ENCODE measurements at places on chromosomes 3 and 15.
A peak's percentile ranks its signal among the peaks of the same experiment; 100 is the strongest.

DNA sequence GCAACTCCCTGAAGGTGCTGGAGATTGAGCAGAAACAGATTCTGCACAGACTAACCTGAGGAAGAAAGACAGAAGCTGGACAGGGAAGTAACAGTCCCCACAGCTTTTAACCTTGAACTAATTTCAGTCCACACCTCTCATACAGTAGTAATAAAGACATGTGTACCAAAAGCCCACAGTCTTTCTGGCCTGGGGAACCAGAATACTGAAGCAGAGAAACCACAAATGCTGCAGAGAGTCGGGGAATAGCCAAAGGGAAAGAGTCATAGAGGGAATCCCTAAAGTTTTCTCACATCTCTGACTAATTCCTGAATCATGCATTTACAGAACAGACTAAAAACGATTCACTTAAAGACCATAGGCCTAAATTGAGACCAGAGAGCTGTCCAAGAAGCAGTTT lies 503.4 kb upstream of the NECTIN3 start:
- peak; percentile 94 for DNase-seq

- peak; percentile 69 for DNase-seq
Measured at GRCh38 chr3:156633335-156633734, 41.1 kb upstream of the TIPARP start.

- no peak for DNase-seq
Measured at GRCh38 chr3:72163809-72164634, 379.1 kb upstream of the PROK2 start.

DNA sequence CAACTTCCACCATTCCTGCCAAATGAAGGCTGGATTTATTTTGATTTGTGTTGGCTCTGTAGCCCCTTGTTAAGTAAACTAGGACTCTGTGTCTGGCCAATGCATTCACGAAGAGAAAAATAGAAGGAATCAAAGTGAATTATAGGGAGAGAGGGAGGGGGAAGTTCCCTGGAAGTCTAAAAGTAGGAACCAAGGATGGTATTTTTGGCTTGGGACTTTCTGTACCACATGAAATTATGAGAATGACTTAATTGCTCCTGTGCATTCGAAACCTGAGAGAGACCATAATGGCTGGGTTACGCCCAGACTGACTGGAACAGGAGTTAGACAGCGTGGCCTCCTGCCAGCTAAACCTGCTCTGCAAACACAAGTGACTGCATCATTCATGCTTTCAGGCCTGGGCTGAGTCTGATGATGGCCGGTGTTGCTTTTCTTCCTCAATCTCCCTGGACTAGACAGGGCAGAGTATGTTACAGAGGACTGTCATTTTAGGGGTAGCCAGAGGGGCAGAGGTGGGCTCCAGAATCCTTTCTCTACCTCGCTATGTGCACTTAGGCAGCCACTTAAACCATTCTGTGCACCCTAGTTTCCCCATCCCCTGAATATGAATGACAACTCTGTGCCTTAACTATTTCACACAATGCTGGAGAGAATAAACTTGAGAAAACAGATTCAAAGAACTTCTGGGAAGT lies 58.9 kb downstream of the MYO1E start:
- peak; percentile 73 for DNase-seq

- no peak for DNase-seq
Measured at GRCh38 chr3:18438586-18438985, 13.4 kb upstream of the SATB1 start.

DNA sequence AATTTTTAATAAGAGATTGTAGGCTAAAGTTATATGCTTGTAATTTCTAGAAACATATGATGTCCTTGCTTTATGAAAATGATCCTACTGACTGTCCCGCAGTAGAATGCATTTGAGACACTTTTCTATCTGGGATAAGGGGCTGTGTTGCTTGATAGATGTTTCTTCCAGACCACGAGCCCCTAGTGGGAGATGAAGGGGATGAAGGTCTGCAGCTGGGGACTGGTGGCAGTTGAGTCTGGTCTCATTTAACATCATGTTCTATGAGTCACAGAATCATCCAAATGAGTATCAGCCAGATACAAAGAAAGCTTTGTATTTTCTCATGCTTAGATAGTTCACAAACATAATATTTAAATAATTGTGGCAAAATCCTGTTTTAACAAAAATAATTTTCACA lies 84.3 kb upstream of the PRTG start:
- DNase-seq = no peak

DNA sequence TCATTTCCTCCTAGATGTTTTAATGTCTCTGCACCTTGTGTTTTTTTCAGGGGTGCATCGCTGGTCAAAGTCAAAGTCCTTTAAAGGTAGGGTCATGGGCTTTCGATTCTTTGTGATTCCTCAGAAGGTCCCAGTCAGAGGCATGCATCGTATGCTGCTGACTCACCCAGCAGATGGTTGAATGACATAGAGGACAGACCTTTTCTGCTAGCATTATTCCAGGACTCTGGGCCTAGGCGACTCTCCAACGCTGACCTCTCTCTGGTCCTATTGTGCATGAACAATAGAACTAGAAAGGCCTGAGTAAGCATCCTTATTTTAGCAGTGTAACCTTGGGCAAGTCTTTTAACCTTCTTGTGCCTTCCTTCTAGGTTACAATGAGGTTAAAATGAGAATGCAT lies 75.9 kb downstream of the DGKG start:
- peak; percentile 30 for DNase-seq

- peak; percentile 30 for DNase-seq
Measured at GRCh38 chr3:36380221-36381031, at the start of gene STAC. TSS of gene STAC (plus strand) at chr3:36380504. CDS start at chr3:36380644, 140 bp downstream.

DNA sequence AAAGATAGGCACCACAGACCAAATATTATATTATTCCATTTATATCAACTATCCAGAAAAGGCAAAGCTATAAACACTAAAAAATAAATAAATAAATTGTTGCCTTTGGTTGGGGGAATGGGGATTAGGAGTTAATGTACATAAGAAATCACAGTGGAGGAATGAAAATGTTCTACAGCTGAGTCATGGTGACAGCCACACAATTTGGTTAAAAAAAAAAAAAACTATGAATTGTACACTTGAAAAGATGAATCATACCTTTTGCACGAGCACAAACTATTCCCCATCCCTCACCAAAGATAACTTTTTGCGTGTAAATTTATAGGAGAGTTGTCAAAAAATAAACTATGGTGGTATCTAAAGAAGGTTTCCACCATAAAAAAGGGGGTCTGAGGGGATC lies 103.2 kb downstream of the TBC1D5 start:
- DNase-seq = peak; percentile 79

- no peak for DNase-seq
Measured at GRCh38 chr3:34073961-34074360, 275.5 kb downstream of the PDCD6IP start.

DNA sequence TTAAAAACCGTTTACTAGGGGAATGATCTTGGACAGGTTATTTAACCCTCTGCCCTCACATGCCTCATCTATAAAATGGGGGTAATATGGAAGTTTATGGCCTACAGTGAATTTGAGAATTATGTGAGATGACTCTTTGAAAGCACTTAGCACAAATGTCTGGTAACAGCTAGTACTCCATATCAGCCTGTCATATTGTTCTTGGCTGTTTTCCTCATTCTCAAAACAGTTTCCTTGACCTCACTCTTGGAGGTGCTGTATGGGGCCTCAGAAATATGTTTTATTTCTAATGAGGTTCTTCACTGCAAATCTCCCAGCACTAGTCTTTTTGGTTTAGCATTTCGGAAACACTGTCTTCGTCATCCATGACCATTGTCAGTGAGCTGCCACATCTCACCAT lies 398.2 kb downstream of the FEZF2 start:
- DNase-seq = no peak

DNA sequence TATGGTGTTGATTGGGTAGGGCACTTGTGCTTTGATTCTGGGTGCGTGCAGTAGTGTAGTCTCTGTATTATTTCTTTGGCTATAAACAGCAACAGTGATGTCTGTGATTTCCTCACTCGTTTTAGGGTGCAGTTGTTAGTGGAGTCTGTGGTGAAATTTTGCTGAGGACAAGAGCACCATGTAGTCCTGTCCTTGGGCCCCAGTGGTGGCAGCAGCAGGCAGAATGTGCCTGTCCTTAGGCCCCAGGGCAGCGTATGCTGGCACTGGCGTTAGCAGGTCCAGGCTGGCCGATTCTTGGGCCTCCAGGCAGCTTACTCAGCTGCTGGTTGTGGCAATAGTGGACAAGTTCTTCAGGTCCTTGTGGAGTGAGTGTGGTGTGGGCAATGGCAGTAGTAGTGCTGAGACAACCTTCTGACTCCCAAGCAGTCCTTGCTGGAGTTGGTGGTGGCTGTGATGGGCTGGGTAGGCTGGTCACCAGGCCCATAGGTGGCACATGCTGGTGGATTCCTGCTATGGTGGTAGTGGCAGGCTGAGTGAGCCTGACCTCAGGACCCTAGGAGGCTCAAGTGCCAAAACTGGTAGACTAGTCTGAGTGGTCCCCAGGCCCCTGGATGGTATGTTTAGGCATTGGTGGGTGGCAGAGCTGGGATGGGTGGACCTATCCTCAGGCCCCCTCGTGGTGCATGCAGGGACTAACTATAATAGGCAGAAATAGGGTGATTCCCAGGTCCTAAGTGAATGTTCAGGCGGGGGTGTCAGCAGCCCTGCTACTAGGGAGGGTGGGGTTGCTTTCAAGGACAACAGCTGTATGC lies 56.3 kb downstream of the TNFAIP8L3 start:
- DNase-seq = no peak

DNA sequence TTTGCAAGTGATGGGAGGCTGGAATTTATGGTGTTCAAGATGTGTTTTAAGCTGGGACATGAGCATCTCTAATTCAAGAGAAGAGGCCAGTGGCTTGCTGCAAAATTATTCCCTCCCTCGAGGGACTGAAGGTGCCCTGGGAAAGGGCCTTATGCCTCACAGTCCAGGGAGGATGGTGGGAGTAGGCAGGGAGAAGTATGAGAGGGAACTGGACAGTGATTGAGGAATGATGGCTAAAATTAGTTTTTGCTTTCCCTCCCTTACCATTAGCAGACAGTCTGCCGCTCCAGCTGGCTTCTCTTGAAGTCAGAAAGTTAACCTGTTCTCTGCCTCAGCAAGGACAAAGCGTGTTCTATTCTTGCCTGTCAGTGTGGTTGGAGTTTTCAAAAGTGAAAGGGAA lies 139.8 kb upstream of the SEMA6D start:
- no peak for DNase-seq

DNA sequence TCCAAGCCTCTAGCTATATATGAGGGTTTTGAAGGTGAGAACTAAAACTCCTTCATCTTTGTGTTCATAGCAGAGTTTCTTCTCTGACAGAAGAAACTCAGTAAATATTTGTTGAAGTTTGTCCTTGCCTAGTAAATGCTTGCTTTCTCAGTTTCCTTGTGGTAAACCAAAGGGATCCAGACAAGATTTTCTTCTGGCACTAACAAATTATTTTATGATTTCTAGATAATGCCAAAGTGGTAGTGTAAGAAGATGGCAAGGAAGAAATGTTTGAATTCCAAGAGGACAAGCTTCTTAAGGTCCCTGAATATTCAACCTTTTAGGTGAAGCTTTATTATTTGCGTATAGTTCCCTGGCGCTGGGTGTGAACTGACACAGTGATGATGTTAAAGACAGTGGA lies 14.4 kb downstream of the ARIH1 start:
- DNase-seq = no peak

DNA sequence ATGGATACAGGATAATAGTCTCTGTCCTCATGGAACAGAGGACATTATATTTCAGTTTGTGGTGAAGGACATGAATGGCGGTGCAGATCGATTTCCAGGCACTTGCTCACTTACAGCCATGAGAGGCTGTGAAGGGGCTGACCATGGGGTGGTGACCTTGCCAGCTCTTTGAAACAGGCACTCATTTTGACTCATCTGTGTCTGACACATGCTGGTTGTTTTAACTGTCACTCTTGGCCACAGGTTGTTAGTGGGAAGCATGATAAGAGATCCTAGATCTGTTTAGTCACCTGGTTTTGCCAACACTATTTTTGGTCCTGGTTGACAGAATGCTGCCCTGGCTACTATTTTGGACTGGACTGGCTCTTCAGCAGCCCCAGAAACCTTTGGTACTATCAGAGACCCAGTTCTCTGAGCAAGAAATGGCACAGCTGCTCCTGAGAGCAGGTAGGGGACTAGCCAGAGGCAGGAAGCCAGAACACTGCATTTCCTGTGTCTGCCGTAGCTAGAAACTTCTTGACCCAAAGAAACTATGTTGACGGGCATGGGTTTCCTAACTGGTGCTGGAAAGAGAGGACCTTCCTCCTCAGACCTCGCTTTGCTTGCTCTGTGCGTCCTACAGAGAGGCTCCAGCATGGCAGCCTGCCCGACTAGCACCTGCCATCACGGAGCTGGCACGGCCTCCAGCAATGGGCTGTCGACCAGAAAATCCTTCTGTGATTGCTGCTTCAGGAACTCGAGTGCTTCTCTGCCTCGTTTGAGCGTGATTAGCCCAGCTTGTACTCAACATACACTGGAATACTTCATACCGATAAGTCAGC lies 6.3 kb downstream of the PXYLP1 start:
- DNase-seq = peak; percentile 26

- no peak for DNase-seq
Measured at GRCh38 chr15:28081594-28081993, 17.5 kb downstream of the OCA2 start.

DNA sequence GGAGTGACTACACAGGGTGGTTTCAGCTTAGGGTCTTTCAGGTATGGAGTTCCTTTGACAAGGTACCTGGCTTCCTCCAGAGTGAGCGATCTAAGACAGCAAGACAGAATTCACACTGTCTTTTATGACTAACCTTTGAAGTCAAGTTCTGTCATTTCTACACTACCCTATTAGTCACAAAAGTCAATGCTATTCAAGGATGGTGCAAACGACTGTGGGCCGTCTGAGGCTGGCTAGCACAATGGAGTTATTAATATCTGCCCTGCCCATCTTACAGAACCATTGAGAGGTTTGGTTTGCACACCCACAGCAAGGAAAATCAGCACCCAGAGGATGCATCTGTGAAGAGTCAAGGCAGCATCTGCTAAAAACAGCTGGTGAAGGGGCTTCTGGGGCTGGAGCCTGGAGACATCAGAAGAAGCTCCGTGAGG lies 62.9 kb upstream of the XCR1 start:
- no peak for DNase-seq

GRCh38 chr3:4768021-4768420 lies 211.2 kb upstream of the BHLHE40 start:
- DNase-seq = no peak

GRCh38 chr15:93894438-93895036 lies 336.8 kb upstream of the MCTP2 start:
- DNase-seq = no peak

DNA sequence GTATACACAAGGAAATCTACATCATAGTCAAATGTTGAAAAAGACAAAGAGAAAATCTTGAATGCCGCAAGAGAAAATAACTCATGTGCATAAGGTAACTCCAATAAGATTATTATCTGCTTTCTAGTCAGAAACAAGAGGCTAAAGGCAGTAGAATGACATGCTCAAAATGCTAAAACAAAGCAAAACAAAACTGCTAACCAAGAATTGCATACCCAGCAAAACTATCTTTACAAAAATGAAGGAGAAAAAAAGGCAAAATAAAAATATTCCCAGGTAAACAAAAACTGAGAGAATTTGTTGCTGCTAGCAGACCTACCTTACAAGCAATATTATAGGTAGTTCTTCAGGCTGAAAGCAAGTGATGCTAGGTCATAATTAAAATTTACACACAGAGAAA lies 76.4 kb upstream of the TMEM158 start:
- no peak for DNase-seq

All from astrocyte of the spinal cord (primary cell).